ENCODE measurements at places on chromosomes 4 and X. TPM values are rescaled to one million over a fixed set of nuclear protein-coding genes. Genes with fewer than 3 reads are reported as not detected.

SOWAHD gene
- 1.3 TPM for polyA plus RNA-seq

DNA sequence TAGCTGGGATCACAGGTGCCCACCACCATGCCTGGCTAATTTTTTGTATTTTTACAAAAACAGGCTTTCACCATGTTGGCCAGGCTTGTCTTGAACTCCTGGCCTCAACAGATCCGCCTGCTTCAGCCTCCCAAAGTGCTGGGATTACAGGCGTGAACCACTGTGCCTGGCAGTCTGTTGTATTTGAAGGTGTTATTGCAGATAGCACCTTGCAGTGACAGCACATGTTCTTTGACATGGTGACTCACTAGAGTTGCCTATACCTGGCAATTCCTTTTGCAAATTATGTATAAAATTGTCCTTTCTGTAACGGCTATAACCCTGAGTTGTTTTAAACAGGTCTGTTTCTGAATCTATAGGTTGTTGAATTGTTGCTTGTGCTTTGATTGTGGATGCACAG is 7.9 kb downstream of the OGT start:
- H3K27ac ChIP-seq: peak overlapping the region; percentile 60
- H3K4me3 ChIP-seq: no peak overlapping the region
- DNase-seq: no peak
- no peaks in the 10 kb centered on the region for H3K36me3 ChIP-seq
- H3K4me1 ChIP-seq: peaks cover 11% of the 10 kb centered on the region
- no peaks in the 10 kb centered on the region for H3K27me3 ChIP-seq

GRCh38 chr4:181618896-181619295 is 624.3 kb upstream of the TENM3 start:
- no peak overlapping the region for H3K4me3 ChIP-seq
- H3K27me3 ChIP-seq: no peaks in the 10 kb centered on the region
- no peaks in the 10 kb centered on the region for H3K4me1 ChIP-seq
- no peak for DNase-seq
- H3K36me3 ChIP-seq: no peaks in the 10 kb centered on the region

GRCh38 chrX:97743014-97743413 is 859.3 kb downstream of the RPA4 start:
- peaks cover 19% of the 10 kb centered on the region for H3K4me1 ChIP-seq
- no peaks in the 10 kb centered on the region for H3K36me3 ChIP-seq
- H3K4me3 ChIP-seq: no peak overlapping the region
- no peaks in the 10 kb centered on the region for H3K27me3 ChIP-seq
- no peak for DNase-seq

DNA sequence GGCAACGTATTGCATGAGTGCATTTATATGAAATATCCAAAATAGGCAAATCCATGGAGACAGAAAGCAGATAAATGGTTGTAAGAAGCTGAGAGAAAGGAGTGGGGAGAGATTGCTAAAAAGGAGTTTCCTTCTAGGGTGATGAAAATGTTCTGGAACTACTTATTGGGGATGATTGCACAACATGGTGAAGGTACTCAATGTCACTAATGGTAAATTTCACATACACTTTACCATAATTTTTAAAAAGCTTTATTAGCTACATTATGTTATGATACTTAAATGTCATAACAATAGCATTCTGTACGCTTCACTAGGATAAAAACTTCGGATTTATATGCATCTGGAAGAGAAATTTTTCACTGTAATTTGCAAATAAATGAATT is 56.7 kb upstream of the WDR19 start:
- DNase-seq: no peak
- no peak overlapping the region for H3K4me3 ChIP-seq
- no peaks in the 10 kb centered on the region for H3K4me1 ChIP-seq
- H3K27me3 ChIP-seq: no peaks in the 10 kb centered on the region
- no peak overlapping the region for H3K27ac ChIP-seq

DNA sequence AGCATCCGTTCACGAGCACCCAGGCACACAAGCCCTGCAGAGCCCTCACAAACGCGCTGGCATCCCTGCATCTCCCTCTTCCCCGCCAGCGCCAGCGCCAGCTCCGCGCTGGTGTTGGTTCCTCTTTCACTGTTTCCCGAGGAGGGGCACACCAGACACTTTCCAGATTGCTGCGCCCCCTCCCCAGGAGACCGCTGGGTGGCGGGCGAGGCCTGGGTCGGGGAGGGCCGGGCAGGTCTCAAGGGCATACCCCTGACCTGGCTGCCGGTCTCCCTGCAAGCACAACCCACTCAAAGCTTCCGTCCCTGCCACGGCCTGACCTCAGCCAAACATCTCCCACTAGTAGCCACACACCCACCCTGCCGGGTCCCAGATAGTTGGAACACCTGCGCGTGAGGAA is 2.2 kb upstream of the NKX1-1 start:
- peaks cover 70% of the 10 kb centered on the region for H3K27me3 ChIP-seq
- no peak for DNase-seq
- no peaks in the 10 kb centered on the region for H3K4me1 ChIP-seq
- H3K27ac ChIP-seq: no peak overlapping the region
- H3K36me3 ChIP-seq: no peaks in the 10 kb centered on the region

- no peak overlapping the region for H3K27ac ChIP-seq
- H3K36me3 ChIP-seq: no peaks in the 10 kb centered on the region
- H3K4me1 ChIP-seq: no peaks in the 10 kb centered on the region
- H3K27me3 ChIP-seq: no peaks in the 10 kb centered on the region
Measured at GRCh38 chrX:40831750-40832149, 96.4 kb upstream of the MED14 start.

DNA sequence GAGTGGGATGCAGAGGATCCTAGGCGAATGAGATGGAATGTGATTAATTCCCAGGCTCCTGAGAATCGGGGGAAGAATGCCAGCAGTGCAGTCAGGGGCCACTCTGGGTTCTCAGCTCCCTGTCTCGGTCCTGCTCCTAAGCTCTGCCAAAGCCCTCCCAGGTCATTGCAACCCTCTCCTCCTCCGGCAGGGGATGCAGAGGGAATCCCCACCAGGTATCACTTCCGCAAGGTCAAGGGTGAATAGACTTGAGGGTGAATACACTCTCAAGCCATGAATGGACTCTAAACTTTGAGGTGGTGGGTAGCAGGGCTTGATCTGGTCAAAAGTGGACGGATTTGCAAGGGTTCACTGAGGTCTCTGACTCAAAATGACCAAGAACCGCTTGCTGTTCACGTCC is 139.3 kb upstream of the MXRA5 start:
- no peaks in the 10 kb centered on the region for H3K4me1 ChIP-seq
- no peak for DNase-seq
- no peaks in the 10 kb centered on the region for H3K36me3 ChIP-seq
- H3K4me3 ChIP-seq: no peak overlapping the region
- H3K27ac ChIP-seq: no peak overlapping the region

DNA sequence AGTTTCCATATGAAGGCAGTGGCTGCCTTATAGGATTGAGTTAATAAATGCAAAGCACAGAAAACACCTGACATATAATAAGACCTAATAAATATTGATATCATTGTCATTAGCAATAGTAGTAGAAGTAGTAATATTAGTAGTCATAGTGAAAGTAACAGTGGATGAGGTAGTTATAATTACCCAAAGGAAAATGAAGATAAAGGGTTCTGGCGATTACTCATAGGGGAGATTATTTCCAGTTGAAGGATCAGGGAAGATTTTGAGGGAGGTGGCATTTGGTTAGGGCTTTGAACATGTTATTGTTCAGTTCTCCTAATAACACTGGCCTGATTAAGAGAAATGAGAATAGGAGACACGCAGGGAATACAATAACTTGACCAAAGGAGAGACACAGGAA is 131.9 kb upstream of the GPRIN3 start:
- H3K27me3 ChIP-seq: no peaks in the 10 kb centered on the region
- H3K4me1 ChIP-seq: no peaks in the 10 kb centered on the region
- H3K4me3 ChIP-seq: no peak overlapping the region
- no peak overlapping the region for H3K27ac ChIP-seq

HPGD gene
- polyA plus RNA-seq: 76.9 TPM

TMPRSS11D gene
- polyA plus RNA-seq: not detected

- no peaks in the 10 kb centered on the region for H3K36me3 ChIP-seq
- no peak overlapping the region for H3K27ac ChIP-seq
- no peak for DNase-seq
Measured at GRCh38 chrX:104564335-104564734, 1.7 kb upstream of the IL1RAPL2 start.

GRCh38 chr4:1496116-1496642 is 89.9 kb upstream of the NKX1-1 start:
- H3K27ac ChIP-seq: no peak overlapping the region
- H3K36me3 ChIP-seq: no peaks in the 10 kb centered on the region
- no peaks in the 10 kb centered on the region for H3K4me1 ChIP-seq
- H3K4me3 ChIP-seq: no peak overlapping the region
- H3K27me3 ChIP-seq: peaks cover 9% of the 10 kb centered on the region

- no peak overlapping the region for H3K27ac ChIP-seq
- no peak overlapping the region for H3K4me3 ChIP-seq
- no peaks in the 10 kb centered on the region for H3K27me3 ChIP-seq
- no peak for DNase-seq
- peaks cover 3% of the 10 kb centered on the region for H3K4me1 ChIP-seq
Measured at GRCh38 chrX:111917591-111917990, 41.6 kb downstream of the TRPC5OS start.

CACNA1F gene
- 0.44 TPM for polyA plus RNA-seq

- no peaks in the 10 kb centered on the region for H3K36me3 ChIP-seq
- H3K27me3 ChIP-seq: no peaks in the 10 kb centered on the region
- no peak overlapping the region for H3K27ac ChIP-seq
- H3K4me1 ChIP-seq: peaks cover 10% of the 10 kb centered on the region
- DNase-seq: no peak
Measured at GRCh38 chr4:175875993-175876771, 64.1 kb upstream of the GPM6A start.

DNA sequence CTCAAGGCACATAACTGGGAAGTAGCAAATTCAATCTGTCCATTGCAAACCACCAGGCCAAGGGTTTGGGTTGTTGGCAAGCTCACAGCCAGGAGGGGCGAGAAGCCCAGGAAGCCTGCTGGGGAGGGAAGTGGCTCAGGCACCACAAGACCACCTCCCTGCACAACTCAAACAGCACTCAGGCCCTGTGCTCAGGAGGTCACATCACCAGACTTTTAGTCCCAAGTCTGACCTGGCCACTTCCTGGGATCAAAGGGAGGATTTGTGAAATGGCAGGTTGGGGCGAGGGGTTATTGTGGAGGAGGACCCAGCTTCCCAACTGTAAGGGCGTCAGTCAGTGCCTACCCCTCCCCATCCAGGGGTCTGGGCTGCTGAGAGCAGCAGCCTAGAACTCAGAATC is 2.3 kb downstream of the ATP5ME start:
- no peaks in the 10 kb centered on the region for H3K36me3 ChIP-seq
- DNase-seq: no peak
- H3K4me1 ChIP-seq: peaks cover 18% of the 10 kb centered on the region

RHOXF2 gene
- polyA plus RNA-seq: not detected

GRCh38 chr4:4595252-4595651 is 53.4 kb upstream of the STX18 start:
- H3K27ac ChIP-seq: no peak overlapping the region
- no peak for DNase-seq
- H3K4me1 ChIP-seq: no peaks in the 10 kb centered on the region
- no peaks in the 10 kb centered on the region for H3K36me3 ChIP-seq

- no peak overlapping the region for H3K4me3 ChIP-seq
- H3K4me1 ChIP-seq: no peaks in the 10 kb centered on the region
- H3K36me3 ChIP-seq: no peaks in the 10 kb centered on the region
- no peak for DNase-seq
- H3K27ac ChIP-seq: no peak overlapping the region
- no peaks in the 10 kb centered on the region for H3K27me3 ChIP-seq
Measured at GRCh38 chrX:42505016-42505415, 272.9 kb downstream of the PPP1R2C start.

- no peak overlapping the region for H3K27ac ChIP-seq
- no peaks in the 10 kb centered on the region for H3K4me1 ChIP-seq
- H3K27me3 ChIP-seq: no peaks in the 10 kb centered on the region
- DNase-seq: no peak
- H3K36me3 ChIP-seq: no peaks in the 10 kb centered on the region
Measured at GRCh38 chr4:111475666-111476065, 669.6 kb upstream of the FAM241A start.

DNA sequence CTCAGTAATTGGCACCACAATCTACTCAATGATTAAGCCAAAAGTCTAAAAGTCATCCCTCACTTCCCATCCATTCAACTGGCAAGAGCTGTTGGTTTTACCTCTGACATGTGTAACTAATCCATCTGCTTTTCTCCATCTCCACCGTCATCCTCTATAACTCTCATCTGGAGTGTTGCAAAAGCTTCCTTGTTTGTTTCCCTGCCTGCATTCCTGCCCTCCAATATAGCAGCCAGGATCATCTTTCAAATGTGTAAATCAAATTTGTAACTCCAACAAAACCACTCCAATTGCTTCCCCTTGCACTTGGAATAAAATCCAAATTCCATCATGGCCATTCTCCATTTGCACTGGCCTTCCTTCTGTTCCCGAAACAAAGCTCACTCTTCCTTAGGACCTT is 4.3 kb upstream of the PLAC8 start:
- no peak overlapping the region for H3K4me3 ChIP-seq
- DNase-seq: no peak
- H3K27me3 ChIP-seq: no peaks in the 10 kb centered on the region
- no peaks in the 10 kb centered on the region for H3K36me3 ChIP-seq
- no peak overlapping the region for H3K27ac ChIP-seq
